ENCODE measurements at places on chromosomes 2 and 18.

- no peak for DNase-seq
Measured at GRCh38 chr2:240558236-240558761, 511 bp upstream of the ANKMY1 start.

DNA sequence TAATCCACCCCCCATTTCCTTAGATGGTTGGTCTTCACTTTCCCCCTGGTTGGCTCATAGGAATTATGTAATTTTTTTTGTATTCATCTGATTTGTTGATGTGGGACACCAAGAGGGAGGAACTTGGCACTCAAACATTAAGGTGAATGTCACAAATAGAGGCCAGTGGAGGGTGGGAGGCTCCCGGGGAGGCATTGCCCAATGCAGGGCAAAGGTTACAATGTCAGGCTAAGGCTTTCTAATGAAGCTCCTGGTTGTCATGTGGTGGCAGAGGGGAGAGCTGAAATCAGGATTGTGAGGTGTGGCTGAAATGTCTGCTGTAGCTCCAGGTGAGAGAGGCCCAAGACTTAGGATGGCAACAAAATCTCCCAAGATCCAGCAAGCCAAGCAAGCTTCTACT lies 42.7 kb downstream of the MPHOSPH10 start:
- DNase-seq = no peak

GRCh38 chr2:12435430-12436222 lies 281.1 kb upstream of the TRIB2 start:
- no peak for DNase-seq

DNA sequence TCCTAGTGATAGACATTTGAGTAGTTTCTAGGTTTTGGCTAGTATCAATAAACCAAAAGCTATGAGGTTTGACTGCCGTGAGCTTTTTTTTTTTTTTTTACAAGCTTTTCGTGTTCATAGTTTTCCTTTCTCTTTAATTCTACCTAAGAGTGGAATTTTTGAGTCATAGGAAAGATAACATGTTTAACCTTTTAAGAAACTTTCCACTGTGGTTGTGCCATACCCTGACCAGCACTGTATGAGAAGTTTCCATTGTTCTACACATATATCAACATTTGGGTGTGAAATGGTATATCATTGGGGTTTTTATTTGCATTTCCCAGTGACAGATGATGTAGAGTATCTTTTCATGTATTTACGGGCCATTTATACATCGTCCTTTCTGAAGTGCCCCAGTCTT lies 31.7 kb downstream of the UBE2F start:
- no peak for DNase-seq

- no peak for DNase-seq
Measured at GRCh38 chr2:168645696-168646338, 156.6 kb upstream of the NOSTRIN start.

GRCh38 chr2:174836377-174836994 lies 72.2 kb upstream of the CHRNA1 start:
- peak; percentile 87 for DNase-seq

GRCh38 chr2:25566694-25567093 lies 106.7 kb downstream of the DTNB start:
- DNase-seq = no peak

GRCh38 chr2:165185633-165186032 lies 18.2 kb downstream of the SCN3A start:
- no peak for DNase-seq

GRCh38 chr2:15594291-15595256 lies 2.9 kb downstream of the DDX1 start:
- DNase-seq = no peak

DNA sequence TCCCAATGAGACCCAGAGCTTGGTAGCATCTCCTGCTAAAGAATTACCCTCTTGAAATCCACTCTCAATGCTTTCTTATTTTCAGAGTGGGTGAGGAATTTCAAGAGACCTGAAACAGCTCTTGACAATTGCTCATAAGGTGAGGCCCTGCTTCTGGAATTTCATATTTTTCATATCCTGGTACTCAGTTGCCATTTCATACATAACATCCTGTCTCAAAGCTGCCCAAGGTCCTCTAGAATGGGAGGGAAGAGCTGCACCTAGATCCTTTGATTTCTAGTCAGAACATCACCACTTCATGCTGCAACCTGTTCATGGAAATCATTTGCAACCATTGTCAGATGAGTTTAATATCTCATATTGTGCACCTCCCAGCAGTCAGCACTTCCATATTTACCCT lies 404.8 kb upstream of the GALNT5 start:
- no peak for DNase-seq

GRCh38 chr2:127527001-127527804 lies 914 bp upstream of the IWS1 start:
- no peak for DNase-seq

- DNase-seq = no peak
Measured at GRCh38 chr2:70986499-70987189, 8.0 kb downstream of the TEX261 start.

- no peak for DNase-seq
Measured at GRCh38 chr2:7190587-7191324, 273.5 kb downstream of the RNF144A start.

DNA sequence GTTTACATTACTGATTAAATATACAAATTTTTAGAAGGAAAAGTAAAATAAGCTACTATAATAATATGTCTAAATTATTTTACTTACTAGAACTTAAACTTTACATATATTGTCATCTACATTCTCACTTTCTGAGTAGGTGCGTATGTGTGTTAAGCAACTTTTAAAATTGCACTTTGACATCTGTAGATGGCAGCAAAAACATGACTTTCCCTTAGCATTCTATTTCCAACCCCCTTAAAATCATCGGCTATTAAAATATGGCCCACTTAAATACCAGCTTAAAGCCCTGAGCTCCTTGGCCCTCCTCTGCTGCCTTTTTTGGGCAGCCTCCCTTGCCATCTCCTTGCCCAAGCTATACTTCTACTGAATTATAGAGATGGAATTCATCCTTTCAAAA lies 78.0 kb downstream of the UPP2 start:
- no peak for DNase-seq

- DNase-seq = no peak
Measured at GRCh38 chr2:43154685-43155084, 71.7 kb downstream of the ZFP36L2 start.

DNA sequence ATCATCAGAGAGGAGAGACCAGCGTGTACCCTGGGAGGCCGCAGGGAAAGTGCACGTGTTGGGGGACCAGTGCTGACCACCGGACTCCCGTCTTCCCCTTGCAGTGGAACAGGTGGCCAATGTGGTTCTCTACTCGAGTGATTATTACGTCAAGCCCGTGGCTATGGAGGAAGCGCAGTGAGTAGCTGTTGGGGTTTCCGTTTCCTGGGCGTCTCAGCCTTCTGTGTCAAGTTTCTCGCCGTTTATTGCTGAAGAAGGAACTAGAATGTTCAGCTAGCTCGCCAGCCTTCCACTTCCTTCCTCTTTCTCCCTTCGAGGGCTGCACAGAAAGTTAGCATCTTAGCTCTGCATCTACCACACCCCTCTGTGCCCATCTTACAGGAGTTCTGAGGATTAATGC lies 22.8 kb upstream of the DGKD start:
- DNase-seq = no peak

GRCh38 chr2:43059183-43059897 lies 167.1 kb downstream of the ZFP36L2 start:
- DNase-seq = peak; percentile 92

- no peak for DNase-seq
Measured at GRCh38 chr2:7711167-7711566, 794.0 kb downstream of the RNF144A start.

DNA sequence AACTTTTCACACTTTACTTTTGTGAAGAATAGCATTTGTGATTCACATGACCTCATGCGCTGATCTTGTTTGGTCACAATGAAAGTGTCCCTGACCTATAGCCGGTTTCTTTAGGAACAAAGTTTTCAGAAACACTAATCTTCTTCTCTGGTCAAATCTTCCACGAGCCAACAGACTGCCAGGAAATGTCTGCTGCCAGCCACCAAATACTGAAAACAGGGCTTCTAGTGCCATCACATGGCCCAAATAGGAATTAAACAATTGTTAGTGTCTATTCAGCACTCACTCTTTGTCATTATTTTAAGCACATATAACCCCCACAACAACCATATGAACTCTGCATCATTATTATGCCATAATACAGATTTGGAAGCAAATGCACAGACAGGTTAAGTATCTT lies 286.5 kb upstream of the SYT4 start:
- no peak for DNase-seq

DNA sequence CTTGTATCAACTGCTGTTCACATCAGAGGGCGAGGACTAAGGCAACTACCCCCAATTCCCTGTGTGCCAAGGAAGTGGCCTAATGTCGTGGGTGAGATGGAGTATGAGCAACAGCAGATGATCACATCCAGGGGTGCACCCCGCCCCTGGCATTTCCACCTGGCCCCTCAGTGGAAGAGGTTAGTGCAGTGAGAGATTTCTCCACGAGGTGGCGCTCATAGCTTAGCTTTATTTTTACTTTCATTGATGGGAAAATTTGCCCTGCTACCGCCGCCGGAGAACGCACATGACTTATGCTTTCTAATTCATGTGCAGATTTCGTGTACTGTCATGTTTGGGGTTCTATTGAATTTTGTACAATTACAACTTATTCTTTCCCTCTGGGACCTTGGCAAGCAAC lies 470.6 kb upstream of the MEX3C start:
- peak; percentile 1 for DNase-seq

GRCh38 chr2:127664065-127664894 lies 11.1 kb downstream of the LIMS2 start:
- no peak for DNase-seq

DNA sequence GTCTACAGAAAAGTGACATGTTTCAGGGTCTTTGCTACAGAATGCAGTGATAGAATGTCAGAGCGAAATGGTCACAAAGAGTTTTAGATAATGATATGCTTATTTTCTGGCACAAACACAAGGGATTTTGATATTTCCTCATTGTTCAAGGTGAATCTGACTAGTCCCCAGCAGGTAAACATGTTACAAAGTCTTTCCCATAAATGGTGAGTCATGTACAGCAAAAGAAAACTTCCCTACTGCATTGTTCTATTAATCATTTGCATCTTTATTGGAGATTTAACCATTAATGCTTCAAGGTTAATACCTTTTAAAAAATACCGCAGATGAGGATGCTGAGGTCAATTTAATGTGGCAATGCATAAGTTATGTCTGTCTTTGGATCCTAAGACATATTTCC lies 19.1 kb upstream of the TRIB2 start:
- no peak for DNase-seq
